ENCODE measurements at places on chromosomes 3 and 15. TPM values are rescaled to one million over a fixed set of nuclear protein-coding genes. Genes with fewer than 3 reads are reported as not detected.

ZFYVE19 gene
- 26.9 TPM for total RNA-seq

DNA sequence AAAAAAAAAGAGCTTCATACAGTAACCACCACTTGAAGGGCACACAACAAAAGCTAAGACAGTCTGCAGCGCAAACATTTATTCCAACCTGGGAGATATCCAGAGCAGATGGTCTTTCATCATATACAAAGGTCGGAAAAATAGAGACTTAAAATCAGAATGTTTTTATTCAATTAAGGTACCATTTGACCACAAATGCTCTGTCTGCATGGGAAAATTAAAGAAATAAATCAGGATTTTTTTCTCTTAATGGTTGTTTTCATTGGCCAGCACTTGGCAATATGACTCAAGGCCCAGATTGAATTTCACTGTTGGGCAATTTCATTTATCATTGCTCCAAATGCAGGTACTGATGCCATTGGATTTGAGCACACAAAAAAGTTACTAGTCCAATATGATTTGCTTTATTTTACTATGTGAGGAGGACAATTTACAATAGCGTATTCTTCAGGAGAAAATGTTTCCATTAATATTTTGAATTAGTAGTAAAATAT, 145.9 kb upstream of the AGTR1 start:
- no peak for DNase-seq

DNA sequence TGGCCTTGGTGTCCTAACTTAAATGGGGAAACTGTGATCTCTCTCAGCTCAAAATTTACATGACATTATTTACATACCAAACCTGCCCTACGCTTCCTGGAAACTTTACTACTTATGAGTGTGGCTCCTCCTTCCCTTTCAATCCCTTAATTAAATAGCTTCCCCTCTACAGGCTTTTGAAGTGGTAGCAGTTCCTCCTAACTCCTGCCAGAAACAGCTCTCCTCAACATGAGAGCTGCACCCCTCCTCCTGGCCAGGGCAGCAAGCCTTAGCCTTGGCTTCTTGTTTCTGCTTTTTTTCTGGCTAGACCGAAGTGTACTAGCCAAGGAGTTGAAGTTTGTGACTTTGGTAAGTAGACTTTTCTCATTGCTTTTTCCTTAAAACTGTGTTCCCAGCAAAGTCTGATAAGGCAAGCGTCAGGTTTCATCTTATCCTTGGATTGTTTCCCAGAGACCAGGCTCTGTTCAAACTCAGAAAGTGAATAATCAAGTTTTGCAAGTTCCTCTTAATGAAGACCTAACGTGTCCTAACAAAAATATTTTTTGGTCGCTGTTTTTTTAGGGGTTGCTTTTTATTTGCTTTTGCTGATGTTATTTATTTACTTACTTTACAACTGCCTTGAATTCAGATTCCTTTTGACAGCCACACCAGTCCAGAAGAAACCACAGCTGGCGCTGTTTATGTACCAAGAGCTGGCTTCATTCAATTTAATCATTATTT, at the start of gene ACP3:
ACP3 (plus strand) TSS at position 179 of the 720 bp plus-strand sequence; CDS start at position 229, 50 bp downstream.
- no peak for DNase-seq

- DNase-seq = no peak
Observed at GRCh38 chr3:177449360-177450006, 252.2 kb upstream of the TBL1XR1 start.

DNA sequence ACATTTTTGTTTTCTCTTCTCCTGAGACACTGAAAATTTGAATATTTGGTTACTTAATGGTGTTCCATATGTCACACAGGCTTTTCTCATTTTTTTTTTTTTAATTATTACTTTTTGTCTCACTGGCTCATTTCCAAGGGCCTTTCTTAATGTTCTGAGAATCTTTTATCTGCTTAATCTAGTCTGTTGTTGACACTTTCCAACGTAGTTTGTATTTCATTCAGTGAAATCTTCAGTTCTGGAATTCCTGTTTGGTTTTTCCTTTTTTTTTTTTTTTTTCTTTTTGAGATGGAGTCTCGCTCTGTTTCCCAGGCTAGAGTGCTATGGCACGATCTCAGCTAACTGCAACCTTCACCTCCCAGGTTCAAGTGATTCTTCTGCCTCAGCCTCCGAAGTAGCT, 42.7 kb downstream of the NCK1 start:
- DNase-seq = no peak

GRCh38 chr15:40902605-40903561, 8.6 kb downstream of the VPS18 start:
- DNase-seq = peak; percentile 43

- DNase-seq = no peak
Observed at GRCh38 chr3:14509796-14510100, 30.4 kb downstream of the GRIP2 start.

GOLGA8H gene
- 0.16 TPM for total RNA-seq

SPINK8 gene
- not detected for total RNA-seq

GRCh38 chr15:52078197-52078875, 34.2 kb downstream of the BCL2L10 start:
- no peak for DNase-seq

SHC4 gene
- not detected for total RNA-seq

- DNase-seq = no peak
Observed at GRCh38 chr15:59315914-59316451, 56.7 kb downstream of the MYO1E start.

- no peak for DNase-seq
Observed at GRCh38 chr3:81920816-81921215, 159.4 kb upstream of the GBE1 start.

IL17RB gene
- 30.0 TPM for total RNA-seq

DNA sequence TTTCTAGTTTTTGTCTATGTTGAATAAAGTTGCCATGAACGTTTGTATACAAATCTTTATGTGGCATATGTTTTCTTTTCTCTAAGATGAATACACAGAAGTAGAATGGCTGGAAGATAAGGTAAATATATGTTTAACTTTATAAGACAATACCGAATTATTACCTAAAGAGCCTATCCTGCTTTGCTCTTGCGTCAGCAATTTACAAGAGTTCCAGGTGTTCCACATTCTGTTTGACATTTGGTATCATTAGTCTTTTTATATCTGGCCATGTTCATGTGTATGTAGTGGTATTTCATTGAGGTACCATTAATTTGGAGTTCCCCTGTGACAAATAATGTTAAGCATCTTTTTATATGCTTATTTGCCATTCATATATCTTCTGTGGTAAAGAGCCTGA, 74.1 kb upstream of the TRIM42 start:
- DNase-seq = no peak

- DNase-seq = no peak
Observed at GRCh38 chr15:39094116-39094515, 486.8 kb upstream of the THBS1 start.

DNA sequence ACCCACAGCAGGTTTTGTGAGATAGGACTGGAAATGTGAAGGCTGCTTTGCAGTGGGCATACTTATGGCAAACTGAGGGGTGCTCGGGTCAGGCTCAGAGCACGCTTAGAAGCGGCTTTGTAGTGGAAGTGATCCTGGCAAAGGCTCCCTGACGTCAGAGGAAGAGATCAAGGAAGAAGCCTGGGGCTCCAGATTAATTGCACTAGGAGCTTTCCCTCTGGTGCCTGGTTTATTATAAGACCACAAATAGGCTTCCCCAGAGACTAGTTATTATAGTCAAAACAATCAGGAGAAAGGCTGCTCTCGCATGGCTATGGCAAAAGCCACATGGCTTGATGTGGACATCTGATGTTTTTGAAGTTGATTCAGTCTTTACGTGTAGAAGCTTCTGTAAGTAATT, 515.1 kb downstream of the GABRG3 start:
- no peak for DNase-seq

DNA sequence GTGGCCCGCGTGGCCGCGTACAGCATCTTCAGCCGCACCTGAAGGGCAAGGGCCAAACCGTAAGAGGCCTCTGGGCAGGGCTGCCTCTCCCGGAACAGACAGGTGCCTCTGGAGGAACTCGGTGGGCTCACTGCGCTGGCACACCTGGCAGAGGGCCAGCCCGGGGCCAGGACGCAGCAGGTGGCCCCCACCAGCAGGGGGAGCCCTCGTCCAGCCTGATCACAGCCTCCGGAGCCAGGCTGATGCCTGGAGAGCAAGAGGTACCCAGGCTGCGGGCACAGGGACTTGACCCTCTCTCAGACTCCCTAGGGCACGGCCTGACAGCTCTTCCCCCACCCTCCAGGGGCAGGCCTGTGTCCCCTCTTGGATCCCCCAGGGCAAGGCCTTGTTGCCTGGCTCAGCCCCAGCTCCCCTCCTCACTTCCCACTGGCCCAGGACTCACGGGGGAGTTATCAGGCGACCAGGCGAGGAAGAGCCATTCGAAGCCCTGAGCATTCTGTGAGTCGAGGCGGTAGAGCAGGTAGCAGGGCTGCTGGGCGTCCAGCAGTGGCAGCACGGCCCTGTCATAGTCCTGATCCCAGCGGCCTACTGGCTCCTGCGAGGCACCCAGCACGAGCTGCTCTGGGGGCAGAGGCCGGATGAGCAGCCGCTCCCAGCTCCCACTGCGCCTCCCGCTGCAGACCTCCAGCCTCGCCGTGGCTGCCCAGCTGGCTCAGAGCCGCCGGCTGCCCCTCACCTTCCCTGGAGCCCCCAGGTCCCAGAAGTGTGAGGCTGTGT, 6.2 kb upstream of the TLR9 start:
- DNase-seq = no peak

A4GNT gene
- not detected for total RNA-seq

DNASE1L3 gene
- total RNA-seq = not detected

DNA sequence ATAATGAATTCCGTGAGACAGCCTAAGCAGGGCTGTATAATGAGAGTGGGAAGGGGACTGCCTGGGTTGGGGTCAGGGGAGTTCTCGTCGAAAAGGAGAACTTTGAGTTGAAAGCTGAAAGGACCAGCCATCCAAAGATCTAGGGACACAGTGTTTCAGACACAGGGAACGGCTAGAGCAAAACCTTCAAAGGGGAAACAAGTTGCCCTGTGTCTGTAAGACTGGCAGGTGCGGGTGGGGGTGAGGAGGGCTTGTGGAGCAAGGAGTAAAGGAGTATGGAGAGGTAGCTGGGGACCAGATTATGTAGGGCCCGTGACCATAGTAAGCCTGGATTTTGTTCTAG, 1.3 kb upstream of the SRP14 start:
- no peak for DNase-seq

- no peak for DNase-seq
Observed at GRCh38 chr3:94647131-94647530, 584.3 kb downstream of the NSUN3 start.

DNA sequence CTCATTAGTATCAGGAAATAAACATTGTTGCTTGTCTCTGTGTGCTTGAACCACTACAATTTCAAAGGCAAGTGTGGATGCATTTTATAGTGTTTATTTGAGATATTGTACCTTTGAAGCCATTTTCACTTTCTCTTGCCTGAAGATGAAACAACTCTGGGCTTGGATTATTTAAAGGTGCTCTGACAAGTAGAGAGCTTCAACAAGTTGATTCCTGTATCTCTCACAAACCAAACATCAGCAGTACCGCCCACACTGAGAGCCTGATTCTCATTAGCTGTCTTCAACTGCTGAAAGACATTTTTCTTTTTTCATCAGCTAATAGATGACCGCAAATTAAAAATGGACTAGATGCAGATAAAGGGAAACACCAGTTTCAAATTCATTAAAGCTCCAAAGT, 806 bp upstream of the CERS3 start:
- DNase-seq = no peak

DNA sequence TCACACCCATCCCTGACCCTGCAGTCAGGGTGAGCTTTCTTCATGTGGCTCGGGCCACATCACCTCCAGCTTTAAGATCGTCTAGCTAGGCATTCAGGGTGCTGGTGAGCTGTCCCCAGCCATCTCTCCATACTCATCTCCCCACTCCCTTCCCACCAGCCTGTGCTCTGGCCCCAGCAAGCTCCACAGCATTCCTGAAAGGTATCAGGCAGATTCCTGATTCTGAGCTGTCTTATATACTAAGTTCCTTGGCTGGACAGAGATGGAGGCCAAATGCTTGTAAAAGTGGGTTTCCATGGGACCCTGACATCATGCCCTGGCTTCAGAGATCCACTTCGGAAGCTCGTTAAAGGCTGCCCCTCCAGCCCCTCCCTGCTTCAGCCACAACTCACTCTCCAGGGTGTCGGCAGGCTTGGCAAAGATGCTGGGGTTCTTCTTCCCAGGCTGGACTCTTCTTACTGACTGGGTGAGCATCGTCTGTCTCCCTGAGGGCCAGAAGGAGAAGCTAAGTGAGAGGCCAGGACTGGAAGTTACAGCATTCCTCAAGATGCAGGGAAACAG, 3.9 kb downstream of the CILP start:
- no peak for DNase-seq
